ENCODE measurements at places on chromosomes 6 and 20.

- DNase-seq, result no peak
These were observed 310.6 kb downstream of the PRKN start for GRCh38 chr6:162416831-162417537.

DNA sequence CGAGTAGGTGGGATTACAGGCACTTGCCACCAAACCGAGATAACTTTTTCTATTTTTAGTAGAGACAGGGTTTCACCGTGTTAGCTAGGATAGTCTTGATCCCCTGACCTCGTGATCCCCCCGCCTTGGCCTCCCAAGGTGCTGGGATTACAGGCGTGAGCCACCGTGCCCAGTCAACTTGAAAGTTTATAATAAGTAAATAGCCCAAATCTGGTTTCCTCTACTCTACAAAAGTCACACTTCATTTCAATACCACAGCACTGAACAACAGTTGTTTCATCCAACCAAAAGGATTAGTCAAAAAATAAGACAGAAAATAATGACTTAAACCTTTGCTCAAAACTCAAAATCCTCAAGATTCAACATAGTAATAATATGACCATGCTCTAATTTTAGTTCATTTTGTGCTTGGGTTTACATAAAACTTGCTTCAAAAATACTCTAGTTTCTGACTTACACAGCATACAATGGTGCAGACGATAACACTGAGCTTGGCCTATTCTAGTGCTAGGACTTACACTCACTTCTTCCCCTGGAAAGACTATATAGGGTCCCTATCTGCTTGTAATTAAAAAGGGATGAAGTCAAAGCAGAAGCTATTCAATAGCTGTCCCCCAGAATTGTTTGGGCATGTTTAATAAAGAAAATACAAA lies 56.7 kb downstream of the NT5E start:
- no peak for DNase-seq

- peak; percentile 35 for DNase-seq
These were observed 77.1 kb upstream of the MRPS10 start for GRCh38 chr6:42294759-42295158.

DNA sequence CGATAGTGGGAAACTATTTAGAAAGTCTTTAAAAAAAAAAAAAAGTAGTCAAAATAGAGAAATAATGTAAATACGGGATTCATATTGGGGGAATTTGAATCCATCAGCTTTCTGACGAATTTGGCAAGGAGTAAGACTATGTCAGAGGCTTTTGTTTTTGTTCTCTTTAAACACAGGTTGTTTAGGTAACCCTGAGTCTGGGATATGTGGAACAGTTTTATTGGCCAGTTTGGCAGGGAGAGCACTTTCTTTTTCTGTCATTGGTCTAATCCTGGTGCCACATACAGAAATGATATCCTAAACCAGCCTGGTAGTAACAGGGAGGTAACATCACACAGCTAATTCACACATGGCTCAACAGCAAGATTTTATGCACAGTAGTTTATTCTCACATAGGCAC lies 27.7 kb downstream of the HAO1 start:
- DNase-seq, result no peak

DNA sequence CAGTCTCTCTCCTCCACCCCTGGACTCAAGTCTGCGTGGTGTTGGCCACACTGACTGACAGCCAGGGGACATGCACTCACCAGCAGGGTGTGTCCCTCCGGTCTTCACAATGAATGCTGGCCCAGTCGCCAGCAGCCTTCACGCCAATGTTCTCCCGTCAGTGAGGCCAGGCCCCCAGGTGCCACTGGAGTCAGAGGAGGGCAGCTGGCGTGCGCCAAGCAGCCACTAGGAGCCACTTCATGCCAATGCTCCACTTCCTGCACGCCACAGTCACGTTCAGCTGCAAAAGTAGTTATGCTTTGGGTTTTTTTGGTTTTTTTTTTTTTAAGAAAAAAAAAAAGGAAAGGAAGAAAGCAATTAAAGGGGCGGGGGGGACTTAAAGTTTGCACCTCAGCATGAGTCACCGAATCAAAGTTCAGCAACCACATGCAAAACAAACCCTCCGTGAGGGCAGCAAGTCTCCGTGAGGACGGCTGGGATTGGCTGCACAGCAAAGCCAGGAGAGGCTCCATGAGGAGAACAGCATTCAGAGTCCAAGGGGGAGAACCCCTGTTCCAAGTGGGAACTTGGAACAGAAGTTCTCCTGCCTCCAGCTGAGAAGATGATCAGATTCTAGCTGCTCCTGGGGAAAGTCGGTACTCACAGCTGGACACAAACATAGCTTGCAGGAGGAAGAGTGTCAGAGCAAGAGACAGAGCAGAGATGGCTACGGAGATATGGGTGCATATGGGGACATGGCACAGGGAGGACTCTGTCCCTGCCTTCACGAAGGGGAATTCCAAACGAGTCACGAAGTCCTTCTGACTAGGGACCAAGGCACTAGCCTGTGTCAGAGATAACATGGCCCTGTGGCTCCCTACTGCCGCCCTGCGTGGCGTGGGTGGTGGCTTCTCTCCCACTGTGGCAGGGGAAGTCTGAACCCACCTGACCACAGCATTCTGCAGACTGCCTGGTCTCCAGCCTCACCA lies at the start of gene ZC3H12D:
TSS of gene ZC3H12D (minus strand) at position 282 of the 968 bp plus-strand sequence. CDS start 10,471 bp downstream, outside the sequence.
- DNase-seq, result peak; percentile 44

DNA sequence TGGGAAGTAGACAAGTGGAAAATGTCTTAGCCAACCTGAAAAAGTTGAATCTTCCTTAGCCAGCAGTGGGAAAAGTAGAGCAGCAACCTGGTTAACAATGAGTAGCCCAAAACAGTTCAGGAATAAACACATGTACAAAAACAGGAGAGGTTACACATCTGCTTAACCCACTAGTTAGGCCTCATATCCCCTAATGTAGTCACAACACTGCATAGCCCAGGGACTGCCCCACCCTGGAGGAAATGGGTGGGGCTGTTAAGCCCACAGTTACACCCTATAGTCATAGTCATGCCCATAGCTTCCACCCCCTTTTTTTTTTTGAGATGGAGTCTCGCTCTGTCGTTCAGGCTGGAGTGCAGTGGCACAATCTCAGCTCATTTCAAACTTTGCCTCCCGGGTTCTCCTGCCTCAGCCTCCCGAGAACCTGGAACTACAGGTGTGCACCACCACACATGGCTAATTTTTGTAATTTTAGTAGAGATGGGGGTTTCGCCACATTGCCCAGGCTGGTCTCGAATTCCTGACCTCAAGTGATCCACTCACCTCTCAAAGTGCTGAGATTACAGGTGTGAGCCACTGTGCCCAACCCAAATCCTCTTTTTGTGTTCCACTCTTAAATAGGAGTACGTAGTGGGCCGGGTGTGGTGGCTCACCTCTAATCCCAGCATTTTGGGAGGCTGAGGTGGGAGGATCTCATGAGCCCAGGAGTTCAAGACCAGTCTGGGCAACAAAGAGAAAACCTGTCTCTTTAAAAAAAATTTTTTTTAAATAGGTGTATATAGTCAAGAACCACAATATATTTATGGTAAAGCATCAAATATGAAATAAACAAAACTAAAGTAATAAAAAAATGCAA lies 24.5 kb downstream of the ILRUN start:
- no peak for DNase-seq

DNA sequence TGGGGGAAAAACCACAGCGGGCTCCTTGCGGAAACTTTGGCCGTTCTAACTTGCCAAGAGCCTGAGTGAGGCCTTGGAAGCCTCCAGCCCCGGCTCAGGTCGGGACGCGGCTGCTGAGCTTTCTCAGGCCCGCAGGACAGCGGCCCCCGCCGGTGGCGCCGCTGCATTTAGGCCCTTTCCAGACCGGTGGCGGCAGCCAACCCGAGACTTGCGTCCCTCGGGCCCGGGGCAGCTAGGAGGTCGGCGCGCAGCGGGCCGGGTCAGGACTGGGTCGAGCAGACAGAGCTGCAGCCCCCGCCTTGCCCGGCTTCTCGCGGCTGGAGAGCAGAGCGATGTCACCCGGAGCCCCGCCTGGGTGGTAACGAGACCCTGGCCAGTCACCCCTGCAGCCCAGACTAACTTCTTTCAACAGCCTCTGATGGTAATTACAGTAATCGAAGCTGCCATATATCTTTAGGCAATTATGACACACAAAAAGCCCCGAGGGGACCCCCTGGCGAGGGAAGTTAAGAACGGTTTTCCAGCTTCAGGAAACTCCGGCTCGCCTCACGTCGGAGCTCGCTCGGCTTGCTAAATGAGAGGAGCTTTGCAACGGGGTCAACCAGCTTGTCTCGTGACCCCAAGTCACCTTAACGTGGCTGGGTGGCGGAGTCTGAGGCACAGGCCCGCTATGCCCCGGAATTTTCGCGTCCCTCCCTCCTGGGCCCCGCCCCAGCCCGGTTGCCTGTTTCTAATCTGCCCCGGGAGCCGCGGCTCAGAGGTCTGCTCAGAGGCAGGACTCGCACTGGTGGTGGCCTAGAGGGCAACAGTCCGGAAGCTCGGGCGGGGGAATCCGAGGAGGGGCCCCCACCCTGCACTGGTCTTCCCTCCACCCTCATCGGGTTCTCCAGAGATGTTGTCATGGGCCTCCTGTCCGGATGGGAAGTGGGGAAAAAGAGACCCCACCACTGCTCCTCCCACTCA lies 3.0 kb downstream of the NR2E1 start:
- no peak for DNase-seq

- no peak for DNase-seq
These were observed 1240.3 kb upstream of the MAP3K7 start for GRCh38 chr6:91827151-91827550.

DNA sequence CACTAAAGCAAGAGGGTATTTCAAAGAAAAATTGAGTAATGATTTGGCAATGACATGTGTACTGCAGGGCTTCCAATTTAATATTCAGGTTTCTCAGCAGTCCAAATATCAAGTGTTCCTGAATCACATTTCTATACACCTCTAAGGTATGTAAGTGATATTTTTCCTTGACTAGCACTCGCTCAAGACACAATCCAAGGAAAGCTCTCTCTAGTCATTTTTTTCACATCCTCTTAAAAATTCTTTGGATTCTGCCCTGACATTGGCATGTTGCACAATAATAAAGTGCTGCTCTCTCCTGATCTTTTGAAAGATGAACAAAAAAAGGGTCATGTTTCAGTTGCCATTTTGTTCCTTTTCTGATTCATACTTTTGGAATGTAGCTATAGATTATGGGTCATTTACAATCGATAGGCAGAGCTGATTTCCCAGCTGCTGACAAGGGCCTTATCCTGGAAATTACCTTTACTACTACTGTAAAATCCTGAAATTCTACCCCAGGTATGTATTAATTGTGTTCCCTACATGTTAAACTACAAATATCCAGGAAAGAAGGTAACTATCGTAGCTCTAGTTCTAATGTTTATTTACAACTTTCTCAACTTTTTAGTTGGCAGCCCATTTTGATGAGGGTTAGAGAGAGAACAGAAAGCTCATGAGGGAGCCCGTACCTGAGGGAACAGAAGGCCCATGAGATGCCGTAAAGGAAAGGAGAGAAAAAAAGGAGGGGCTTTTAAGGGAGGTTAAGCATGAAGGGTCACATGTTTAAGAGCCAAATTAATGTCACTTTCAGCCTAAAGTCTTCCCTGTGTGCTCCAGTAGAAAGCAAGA lies 22.2 kb upstream of the ADGRG6 start:
- no peak for DNase-seq

DNA sequence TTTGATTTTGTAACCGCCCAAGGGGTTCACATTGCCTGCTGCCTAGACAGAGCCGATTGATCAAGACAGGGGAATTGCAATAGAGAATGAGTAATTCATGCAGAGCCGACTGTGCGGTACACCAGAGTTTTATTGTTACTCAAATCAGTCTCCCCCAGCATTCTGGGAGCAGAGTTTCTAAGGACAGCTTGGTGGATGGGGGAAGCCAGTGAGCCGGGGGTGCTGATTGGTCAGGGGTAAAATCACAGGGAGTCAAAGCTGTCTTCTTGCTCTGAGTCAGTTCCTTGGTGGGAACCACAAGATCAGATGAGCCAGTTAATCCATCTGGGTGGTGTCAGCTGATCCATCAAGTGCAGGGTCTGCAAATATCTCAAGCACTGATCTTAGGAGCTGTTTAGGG lies 60.0 kb upstream of the EZR start:
- peak; percentile 80 for DNase-seq

DNA sequence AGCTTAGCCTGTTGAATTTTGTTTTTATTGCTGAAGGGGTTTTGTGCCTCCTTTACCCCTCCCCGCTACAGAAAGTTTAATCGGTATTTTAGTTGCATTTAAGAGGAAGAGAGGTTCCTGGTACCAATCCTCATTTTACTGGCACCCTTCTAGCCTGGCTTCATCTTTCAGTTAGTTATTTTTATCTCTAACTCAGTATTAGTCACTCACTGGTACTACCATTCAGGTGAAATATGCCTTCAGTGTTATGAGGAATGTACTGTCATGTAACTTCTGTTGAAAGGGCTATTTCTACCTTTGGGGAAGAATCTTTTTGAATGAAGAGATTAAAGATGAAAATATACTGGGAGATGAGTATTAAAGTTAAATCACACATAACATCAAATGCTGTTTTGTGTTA lies 211.8 kb downstream of the CDKAL1 start:
- DNase-seq, result no peak

- no peak for DNase-seq
These were observed 109.8 kb upstream of the SGK1 start for GRCh38 chr6:134427721-134428120.

GRCh38 chr6:101544286-101544685 lies 150.8 kb downstream of the GRIK2 start:
- DNase-seq, result no peak

GRCh38 chr6:135002974-135003703 lies 51.5 kb downstream of the HBS1L start:
- no peak for DNase-seq

DNA sequence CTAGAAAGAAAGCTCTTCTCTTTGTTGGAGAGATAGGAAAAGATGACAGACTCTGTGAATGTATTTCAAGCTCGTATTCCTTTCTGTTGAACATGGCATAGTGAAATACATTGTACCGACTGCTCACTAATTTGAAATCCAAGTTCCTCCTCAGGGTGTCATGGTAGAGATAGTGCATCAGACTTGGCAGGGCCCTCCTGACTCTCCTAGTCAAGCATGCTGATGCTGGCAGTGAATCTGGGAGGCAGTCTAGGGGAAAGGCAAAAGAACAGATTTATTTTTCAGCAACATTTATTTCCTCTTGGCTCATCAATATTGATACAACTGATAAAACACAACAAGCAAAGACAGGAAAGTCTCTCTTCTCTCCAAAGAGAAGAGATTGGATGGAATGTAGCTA lies 356.3 kb upstream of the IRAK1BP1 start:
- no peak for DNase-seq
